ENCODE measurements at places on chromosomes 1 and 21. TPM values are rescaled to one million over a fixed set of nuclear protein-coding genes. Genes with fewer than 3 reads are reported as not detected.

The RIMS3 gene
- polyA plus RNA-seq = 0.21 TPM

The ACTL8 gene
- not detected for polyA plus RNA-seq

The ARHGEF10L gene
- 20.8 TPM for polyA plus RNA-seq

The UBL4B gene
- polyA plus RNA-seq = 0.45 TPM

The SLC30A7 gene
- 5.3 TPM for polyA plus RNA-seq

The ENAH gene
- polyA plus RNA-seq = 18.8 TPM

The ERO1B gene
- polyA plus RNA-seq = 2.6 TPM

The PTPRC gene
- 12.6 TPM for polyA plus RNA-seq

The PKLR gene
- polyA plus RNA-seq = 0.02 TPM

The RGL1 gene
- 18.4 TPM for polyA plus RNA-seq

The RSPH1 gene
- polyA plus RNA-seq = 0.13 TPM

The OR2T29 gene
- polyA plus RNA-seq = not detected

The PLPPR5 gene
- polyA plus RNA-seq = 0.01 TPM

The CFAP107 gene
- 0.03 TPM for polyA plus RNA-seq

The NAV1 gene
- polyA plus RNA-seq = 4.1 TPM

The UBASH3A gene
- 0.56 TPM for polyA plus RNA-seq

The PTCH2 gene
- polyA plus RNA-seq = 0.56 TPM

The TTC22 gene
- polyA plus RNA-seq = 6.3 TPM

The OR2L8 gene
- polyA plus RNA-seq = not detected

The LCE3E gene
- polyA plus RNA-seq = not detected

The THEMIS2 gene
- polyA plus RNA-seq = 38.9 TPM

The WNT4 gene
- 0.24 TPM for polyA plus RNA-seq

The TNNI3K gene
- 0.16 TPM for polyA plus RNA-seq

The PIGM gene
- polyA plus RNA-seq = 4.1 TPM

The PDE9A gene
- 5.6 TPM for polyA plus RNA-seq

The S100A7A gene
- not detected for polyA plus RNA-seq

The SLC30A10 gene
- polyA plus RNA-seq = not detected

The PEAR1 gene
- 14.3 TPM for polyA plus RNA-seq

The EXOC8 gene
- 2.9 TPM for polyA plus RNA-seq

Measured in adipose tissue (tissue), 3 donors.